ENCODE measurements at places on chromosomes 3 and 15.

GRCh38 chr15:59688423-59688781 lies 718 bp downstream of the BNIP2 start:
- DNase-seq = peak; percentile 7

- no peak for DNase-seq
Measured at GRCh38 chr3:30145281-30145680, 461.1 kb upstream of the TGFBR2 start.

GRCh38 chr3:4680871-4681300 lies 187.7 kb downstream of the ITPR1 start:
- no peak for DNase-seq

DNA sequence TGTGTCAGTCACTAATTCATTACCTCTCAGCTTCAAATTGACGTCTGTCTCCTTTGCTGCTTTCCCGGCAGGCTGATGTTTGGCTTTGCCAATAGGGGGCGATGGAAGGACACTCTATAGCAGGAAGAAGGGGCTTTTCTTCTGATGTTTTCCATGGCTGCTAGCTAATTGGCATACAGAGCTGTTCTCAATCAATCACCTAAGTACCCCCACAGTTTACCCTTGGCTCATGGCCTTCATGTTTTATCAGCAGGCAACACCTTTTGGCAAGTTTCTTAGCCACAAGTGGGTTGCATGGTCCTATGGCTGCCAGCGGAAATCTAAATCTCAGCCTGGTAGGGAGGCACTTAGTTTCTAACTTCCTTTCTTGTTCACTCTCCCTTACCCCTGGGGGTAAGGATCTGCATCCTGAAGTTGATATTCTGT lies 45.0 kb downstream of the ESYT3 start:
- DNase-seq = peak; percentile 18

GRCh38 chr15:40344631-40345120 lies 3.9 kb upstream of the CCDC9B start:
- peak; percentile 72 for DNase-seq

- DNase-seq = no peak
Measured at GRCh38 chr3:179695672-179696313, 43.0 kb downstream of the USP13 start.

DNA sequence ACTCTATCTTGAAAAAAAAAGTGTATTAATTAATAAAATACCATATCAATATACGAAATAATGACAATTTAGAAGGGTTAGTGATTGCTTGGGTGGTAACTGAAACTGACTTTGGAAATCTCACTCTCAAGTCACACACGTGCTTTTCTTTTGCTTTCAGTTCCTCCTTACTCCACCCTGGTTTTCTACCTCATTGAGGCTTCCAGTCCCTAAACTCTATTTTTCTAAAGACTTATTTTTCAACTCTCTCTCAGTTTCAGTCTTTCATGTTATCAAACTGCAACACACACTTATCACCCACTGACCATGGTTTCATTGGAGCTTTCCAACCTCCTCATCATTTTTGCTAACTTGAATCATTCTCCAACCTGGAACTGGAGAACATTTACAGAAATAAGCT lies 23.5 kb downstream of the IL12A start:
- DNase-seq = no peak

- no peak for DNase-seq
Measured at GRCh38 chr3:42214565-42215283, 51.3 kb downstream of the CCK start.

DNA sequence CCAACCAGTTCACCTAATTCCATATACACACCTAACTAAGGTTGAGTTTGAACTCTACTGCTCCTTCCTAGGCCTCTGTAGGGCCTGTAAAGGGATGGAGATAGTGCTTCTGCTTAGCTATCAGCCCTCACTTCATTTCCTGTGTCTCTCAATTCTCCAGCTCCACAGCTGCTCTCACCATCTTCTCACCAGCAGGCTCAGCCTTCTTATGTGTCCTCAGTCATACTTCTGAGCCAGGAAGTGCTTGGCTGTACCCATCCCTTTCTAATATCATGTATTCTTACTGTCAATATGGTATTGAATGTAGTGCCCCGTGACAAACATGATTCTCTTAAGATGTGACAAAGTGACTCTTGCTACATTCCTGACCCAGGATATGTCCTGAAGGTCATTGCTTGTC lies 116.9 kb downstream of the SLC9A9 start:
- no peak for DNase-seq

GRCh38 chr15:52351206-52351908 lies 55.8 kb upstream of the MYO5C start:
- DNase-seq = no peak

GRCh38 chr15:84625123-84625522 lies 24.3 kb downstream of the ZSCAN2 start:
- no peak for DNase-seq

DNA sequence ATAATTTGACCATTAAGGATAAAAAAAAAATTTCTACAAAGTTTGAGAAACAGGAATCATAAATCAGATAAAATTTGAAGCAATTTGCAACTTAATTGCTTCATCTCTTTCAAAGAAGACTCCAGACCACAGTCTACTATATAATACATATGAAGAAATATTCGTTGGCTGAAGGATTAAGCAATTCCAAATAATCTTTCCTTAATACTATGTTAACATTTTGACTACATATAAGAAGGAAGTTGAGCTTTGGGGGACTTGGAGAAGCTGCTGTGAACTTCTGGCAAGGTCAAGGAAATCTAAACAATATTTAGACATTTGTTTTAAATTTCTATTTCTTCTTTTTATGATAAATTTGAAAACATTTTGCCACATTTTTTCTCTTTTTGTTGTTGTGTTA lies 13.5 kb upstream of the GABRR3 start:
- no peak for DNase-seq

DNA sequence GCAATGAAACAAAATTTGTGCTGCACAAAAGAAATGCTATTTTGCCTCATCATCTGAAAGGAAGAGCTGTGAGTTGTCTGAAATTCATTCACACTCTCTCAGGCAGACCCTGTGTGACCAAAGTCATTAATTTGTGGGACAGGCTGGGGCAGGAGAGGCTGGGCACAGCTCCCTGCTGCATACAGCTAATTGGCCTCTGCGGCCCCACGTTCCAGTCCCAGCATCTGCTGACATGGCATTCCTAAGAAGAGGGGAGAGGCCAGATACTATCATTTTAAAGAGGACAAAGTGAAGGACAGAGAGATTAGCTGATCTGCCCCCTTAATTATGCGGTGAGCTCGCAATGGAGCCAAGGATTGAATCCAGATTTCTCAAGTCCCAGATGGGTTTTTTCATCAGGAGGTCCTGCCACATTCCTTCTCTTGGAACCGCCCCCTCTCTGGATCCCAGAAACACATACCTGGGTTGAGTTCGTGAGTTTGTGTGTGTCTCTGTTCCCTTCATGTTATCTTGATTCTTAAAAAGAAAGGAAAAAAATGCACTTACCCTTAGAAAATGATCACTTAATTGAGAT lies 25.1 kb downstream of the POLR2M start:
- DNase-seq = no peak

DNA sequence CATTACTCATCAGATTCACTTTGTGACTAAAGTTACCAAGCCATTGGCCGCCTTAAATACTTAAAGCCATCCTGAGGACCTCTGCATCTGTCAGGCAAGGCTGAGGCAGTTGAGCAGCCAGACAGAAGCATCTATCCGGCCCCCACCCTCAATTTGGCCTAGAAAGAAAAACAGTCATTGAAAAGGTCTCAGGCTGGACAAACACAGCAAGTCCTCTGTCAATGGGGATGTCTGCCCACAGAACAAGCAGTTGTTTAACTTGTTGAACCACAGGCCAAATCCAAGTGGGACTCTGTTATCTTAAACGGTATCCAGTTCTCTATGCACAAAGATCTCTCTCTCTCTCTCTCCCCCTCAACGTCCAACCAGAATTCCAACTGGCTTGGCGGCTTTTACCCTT lies 2.8 kb downstream of the ZIC4 start:
- DNase-seq = no peak

- DNase-seq = peak; percentile 15
Measured at GRCh38 chr15:29668120-29668602, 154.1 kb downstream of the TJP1 start.

All from stimulated activated CD4-positive, alpha-beta T cell treated with anti-CD3 and anti-CD28 coated beads, Interleukin-12 subunit alpha, Interleukin-12 subunit beta, amount 100 ng/mL, for 48 hours (primary cell).